GM23338 (cell line): ENCODE measurements at places on chromosomes 5 and 9.

DNA sequence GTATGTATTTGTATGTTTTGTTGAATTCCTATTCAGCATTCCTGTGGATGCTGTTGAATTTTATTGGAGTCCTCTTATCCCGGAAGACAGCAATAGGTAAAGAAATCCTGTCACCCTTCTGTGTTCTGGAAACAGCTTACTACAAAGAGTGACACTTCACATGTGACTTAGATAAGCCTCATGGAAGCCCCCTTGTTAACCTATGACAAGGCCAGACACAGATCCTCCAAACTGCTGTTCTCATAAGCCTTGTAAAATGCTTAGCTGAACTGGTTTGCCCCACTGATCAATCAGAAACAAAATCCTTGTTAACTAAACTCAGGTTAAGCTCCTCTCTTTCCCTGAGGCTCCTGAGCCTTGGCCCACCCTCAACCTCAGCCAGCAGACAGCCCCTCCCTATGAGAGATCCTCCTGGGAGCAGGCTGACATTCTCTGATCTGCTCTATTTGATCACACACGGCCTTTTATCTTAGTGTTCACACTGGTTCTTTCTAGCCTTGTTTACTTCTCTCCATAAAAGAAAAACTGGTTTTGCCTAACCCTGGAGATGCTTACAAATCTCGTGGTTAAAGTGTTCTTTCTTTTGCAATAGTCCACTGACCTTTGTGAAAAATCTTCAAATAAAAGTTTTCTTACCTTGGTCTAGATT lies 29.4 kb upstream of the ATP6V1G1 start:
- no peak for DNase-seq

GRCh38 chr5:154771383-154771901 lies 16.3 kb downstream of the LARP1 start:
- DNase-seq, result peak; percentile 68

DNA sequence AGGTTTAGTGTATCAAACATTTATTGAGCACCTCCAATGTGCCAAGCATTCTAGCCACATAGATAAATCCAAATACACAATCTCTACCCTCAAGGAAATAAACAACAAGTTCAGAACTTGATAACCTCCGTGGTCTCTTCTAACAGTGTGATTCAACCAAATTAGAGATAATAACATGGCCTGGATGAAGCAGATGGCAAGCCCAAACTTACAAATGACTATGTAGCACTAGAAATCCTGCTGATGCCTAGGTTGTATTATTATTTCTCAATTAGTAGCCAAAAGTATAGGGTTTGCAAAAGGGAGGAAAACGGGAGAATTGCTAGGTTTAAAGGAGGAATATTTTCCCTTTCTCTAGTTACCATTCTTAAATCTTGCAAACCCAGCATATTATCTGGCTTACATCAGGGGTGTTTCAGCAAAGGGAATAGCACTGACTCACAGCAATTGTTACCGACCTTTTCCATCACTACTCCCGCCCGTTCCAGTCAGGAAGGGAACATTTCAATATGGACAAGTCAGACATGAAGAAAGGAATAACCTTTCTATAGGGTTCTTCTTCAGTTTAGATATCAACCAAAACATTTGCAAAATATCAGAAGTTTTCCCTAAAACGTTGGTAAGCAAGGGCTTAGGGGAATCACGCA lies 2.3 kb downstream of the DPYSL3 start:
- no peak for DNase-seq

GRCh38 chr5:68426586-68426985 lies 211.0 kb downstream of the PIK3R1 start:
- no peak for DNase-seq

DNA sequence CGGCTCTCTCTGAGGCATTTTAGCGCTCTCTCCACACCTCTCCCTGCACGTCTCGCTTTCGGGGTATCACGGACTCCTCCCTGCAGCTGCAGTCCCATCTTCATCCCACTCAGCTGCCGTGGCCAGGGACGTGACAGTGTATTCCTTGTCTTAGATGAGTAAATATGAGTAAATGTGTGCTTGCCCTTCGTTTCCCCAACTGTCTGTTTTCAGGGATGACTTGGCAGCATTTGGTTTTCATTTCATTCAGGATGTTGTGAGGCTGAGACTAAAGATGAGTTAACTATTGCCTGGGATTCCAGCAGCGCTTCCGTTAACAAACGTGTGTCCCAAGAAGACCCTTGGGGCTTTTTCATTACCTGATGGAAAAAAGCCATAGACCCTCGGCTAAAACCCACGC lies 29.5 kb downstream of the GDNF start:
- DNase-seq, result no peak

DNA sequence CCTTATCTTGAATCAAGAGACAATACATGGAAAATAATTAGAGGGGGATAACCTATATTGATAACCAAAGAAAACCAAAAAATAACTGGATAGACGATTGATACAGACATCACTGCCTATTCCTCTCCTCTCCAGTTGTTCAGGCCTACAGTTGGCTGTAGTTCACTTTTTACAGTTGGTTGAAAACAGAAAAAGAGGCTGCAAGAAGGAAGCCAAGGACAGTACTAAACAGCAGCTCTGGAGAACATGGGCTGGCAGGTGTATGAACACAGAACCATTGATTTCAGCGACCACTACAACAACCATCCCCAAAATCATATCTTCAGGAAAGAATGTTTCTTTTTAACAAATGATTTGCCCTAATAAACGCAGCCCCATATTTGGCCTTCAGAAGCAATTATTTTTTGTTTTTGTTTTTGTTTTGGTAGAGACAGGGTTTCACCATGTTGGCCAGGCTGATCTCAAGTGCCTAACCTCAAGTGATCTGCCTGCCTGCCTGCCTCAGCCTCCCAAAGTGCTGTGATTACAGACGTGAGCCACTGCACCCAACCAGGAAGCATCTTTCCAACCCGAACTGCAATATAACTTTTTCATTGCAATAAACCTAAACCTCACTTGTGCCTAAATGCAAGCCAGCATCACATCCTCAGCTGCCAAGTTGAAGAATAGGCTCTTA lies 64.3 kb downstream of the MLLT3 start:
- DNase-seq, result no peak
